ENCODE measurements at places on chromosomes 1 and 21. TPM values are rescaled to one million over a fixed set of nuclear protein-coding genes. Genes with fewer than 3 reads are reported as not detected.

Gene GJC2
- 2.2 TPM for total RNA-seq

Gene PROK1
- total RNA-seq, result not detected

Gene TMEM269
- total RNA-seq, result not detected

DNA sequence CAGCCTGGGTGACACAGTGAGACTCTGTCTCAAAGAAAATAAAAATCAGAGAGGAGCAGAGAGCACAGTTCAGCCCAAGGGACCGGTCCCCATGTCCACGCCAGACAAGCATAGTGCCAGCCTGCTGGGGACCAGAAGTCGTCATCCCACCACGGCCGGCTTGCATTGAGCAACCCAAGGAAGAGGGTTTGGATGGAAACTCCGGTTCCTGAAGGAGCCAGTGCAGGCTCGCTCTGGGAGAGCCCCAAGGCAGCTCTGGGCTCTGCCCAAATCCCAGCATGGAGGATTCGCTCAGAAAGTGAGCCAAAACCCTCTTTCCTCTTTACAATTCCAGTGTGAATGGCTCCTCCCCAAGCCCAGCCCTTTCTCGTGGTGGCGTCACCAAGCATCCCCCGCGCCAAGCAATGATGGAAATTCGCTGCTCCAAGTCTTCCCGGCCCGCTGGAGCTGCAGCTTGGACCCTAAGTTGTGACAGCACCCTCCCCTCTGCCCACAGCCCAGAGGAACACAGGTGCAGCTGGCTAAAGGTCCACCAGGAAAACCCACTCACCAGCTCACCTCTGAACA is 64.1 kb upstream of the SLC25A33 start:
- DNase-seq, result no peak

DNA sequence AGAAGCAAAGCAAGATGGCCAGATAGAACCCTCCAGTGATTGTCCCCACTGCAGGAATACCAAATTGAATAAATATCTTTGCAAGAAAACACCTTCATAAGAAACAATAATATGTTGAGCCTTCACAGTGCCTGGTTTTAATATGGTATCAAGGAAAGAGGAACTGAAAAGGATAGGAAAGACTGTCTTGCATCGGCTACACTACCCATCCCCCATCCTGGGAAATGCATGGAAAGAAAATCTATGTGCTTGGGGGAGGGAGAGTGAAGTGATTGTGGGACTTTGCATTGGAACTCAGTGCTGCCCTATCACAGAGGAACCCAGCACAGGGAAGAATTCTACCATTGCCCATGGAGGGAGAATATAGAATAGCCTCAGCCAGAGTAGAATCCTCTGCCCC is 28.6 kb upstream of the AK5 start:
- DNase-seq, result no peak

GRCh38 chr1:203677771-203678170 is 51.1 kb downstream of the ATP2B4 start:
- no peak for DNase-seq

- no peak for DNase-seq
These were observed 14.9 kb downstream of the TMEM35B start for GRCh38 chr1:34970220-34970735.

- DNase-seq, result no peak
These were observed 22.5 kb downstream of the INTS3 start for GRCh38 chr1:153750026-153750995.

- DNase-seq, result no peak
These were observed 15.7 kb downstream of the VCAM1 start for GRCh38 chr1:100735244-100735643.

DNA sequence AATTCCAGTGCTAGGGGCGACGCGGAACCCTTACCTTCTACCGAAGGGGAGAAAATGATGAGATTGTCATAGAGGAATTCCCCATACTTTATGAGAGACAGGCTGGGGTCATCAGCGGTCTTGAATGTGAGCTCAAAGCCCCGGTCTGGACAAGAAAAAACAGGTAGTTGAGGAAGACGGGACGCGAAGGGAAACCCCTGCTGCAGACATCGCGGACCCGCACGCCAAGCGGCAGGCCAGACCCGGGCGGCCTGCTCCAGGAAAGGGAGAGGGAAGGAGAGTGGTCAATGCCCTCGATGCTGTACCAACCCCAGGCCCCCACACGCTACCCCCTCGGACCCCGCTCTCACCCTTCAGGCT is 342 bp downstream of the DDOST start:
- no peak for DNase-seq

DNA sequence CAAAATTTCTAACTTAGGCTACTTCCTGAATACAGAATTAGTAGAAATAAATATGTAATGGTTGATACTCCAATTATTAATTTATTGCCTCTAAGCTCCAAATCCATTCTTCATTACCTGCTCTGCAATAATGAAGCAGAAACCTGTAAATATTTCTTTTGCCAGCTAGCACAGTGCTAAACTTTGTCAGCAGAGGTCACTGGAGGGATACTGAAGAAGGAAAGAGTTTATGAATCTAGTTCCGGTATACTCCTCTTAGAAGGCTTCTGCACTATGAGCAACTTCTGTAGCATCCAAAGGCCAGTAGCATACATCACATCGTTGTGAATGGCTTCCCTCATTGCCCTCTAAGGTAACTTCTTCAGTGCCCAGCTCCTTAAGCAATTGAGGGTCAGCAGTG is 81.0 kb upstream of the LHX8 start:
- peak; percentile 14 for DNase-seq

- no peak for DNase-seq
These were observed 76.5 kb downstream of the TENT5C start for GRCh38 chr1:117682372-117682771.

GRCh38 chr1:57986432-57986831 is 560.1 kb downstream of the OMA1 start:
- DNase-seq, result no peak

GRCh38 chr1:7136166-7136953 is 351.1 kb downstream of the CAMTA1 start:
- no peak for DNase-seq

DNA sequence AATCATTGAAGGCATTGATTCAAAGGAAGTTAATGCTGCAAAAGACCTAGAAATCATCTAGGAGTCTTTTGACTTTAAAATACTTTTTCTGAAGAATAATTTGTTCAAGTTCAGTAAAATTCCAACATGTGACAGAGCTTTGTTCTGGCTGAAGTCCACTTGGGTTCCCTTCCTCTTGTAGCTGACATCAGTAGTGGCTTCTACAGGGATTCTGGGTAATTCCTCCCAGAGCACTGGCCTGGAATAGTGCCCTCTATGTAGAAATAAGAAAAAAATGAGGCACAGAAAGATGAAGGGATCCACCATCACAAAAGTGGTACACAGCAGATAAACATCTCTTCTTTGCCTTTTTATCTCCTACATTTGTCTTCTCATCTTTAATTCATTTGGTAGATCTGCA is 548.1 kb downstream of the LTN1 start:
- DNase-seq, result no peak

Data from PC-3 (cell line).